Caco-2 (cell line): ENCODE measurements at places on chromosomes 12 and 14. TPM values are rescaled to one million over a fixed set of nuclear protein-coding genes. Genes with fewer than 3 reads are reported as not detected.

Gene CLBA1
- total RNA-seq: 3.0 and 3.2 TPM in 2 replicates

Gene BIN2
- 0.16 and 0.18 TPM in 2 replicates for total RNA-seq

Gene ATP2A2
- 252 and 262 TPM in 2 replicates for total RNA-seq

Gene KRT78
- not detected in 2 replicates for total RNA-seq

Gene KCNC2
- not detected in 2 replicates for total RNA-seq

Gene CMAS
- total RNA-seq: 70.4 and 80.7 TPM in 2 replicates

Gene KCNK13
- not detected in 2 replicates for total RNA-seq

DNA sequence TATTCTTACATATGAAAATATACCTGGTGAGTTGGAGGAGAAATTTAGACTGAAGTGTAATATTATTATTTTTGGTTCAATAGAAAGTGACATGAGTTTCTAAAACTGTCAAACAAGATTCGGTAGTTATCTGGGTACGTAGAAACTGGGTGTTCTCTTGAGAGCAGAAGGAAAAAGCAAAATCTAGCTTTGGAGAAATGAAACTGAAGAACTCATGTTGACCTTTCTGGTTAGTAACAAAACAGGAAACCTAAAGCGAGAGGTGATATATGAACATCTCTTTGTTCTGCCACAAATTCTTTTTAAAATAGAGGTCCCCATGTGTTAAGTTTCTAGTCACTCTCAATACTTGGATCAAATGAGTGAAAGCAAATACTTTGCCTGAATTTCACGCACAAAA, 401.7 kb downstream of the TRHDE start:
- no peak for DNase-seq
- H3K36me3 ChIP-seq: no peaks in the 10 kb centered on the region
- no peaks in the 10 kb centered on the region for H3K4me1 ChIP-seq
- no peak overlapping the region for H3K4me3 ChIP-seq
- H3K27ac ChIP-seq: no peak overlapping the region

DNA sequence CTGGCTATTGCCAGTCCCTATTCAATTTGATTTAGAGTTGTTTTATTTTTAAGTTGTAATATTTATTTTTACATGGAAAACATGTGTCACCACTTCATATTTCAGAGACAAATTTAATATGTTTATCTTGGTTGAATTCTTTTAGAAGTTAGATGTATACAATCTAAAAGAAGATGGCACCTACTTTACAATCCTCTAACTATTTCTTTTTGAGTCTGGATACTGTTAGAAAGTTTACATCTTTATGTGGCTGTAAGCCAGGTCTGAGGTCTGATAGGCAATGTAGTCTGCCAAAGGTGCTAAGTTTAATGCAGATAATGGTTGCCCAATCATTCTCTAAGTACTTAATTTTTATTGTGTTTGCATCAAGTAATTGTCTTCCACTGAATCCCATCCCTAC, 7.2 kb upstream of the LMO3 start:
- no peaks in the 10 kb centered on the region for H3K4me1 ChIP-seq
- no peaks in the 10 kb centered on the region for H3K27me3 ChIP-seq
- H3K27ac ChIP-seq: no peak overlapping the region
- no peaks in the 10 kb centered on the region for H3K36me3 ChIP-seq
- DNase-seq: no peak

GRCh38 chr12:92485351-92486348, 217.1 kb upstream of the PLEKHG7 start:
- no peaks in the 10 kb centered on the region for H3K36me3 ChIP-seq
- H3K4me3 ChIP-seq: no peak overlapping the region
- no peaks in the 10 kb centered on the region for H3K4me1 ChIP-seq
- no peak for DNase-seq

DNA sequence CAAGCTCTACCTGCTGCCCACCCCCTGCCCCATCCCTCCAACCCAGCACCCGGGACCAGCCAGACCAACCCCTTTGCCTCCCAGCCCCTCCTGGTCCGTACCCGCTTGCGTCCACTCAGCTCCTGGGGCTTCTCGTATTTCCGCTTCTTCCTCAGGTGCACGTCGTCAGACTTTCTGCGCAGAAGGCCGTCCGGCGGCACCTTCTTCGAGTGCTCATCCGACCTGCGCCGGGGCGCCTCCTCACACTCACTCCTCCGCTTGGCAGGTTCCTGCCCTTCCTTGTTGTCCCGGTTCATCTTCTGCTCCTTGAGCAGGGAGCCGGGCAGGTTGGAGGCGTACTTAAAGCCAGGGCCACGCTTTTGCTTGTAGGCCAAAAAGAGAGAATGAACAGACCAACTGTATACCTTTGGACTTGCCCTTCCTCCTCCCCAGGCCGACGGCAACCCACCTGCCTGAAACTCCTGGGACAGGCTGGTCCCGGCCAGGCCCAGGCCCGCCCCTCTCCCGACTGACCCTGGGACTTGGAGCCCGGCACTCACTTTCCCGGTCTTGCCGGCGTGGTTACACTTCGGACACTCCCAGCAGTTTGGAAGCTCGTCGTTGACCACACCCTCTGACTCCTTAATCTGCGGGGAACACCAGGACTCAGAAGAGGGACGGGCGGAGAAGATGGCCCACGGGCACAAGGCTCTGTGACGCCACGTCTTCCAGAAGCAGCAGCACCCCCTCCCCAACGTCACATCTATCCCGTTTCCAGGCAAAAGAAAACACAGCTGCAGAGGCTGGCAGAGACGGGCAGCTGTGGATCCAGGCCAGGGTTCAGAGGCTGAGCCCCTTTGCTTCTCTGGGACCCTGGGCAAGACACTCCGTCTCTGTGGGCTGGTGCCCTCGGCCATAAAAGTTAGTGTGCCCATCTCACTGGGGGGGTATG, 44.3 kb downstream of the RNF34 start:
- no peaks in the 10 kb centered on the region for H3K27me3 ChIP-seq
- no peaks in the 10 kb centered on the region for H3K4me1 ChIP-seq
- no peak overlapping the region for H3K4me3 ChIP-seq
- no peak overlapping the region for H3K27ac ChIP-seq
- DNase-seq: no peak

GRCh38 chr12:111275308-111275707, 93.6 kb downstream of the PHETA1 start:
- no peaks in the 10 kb centered on the region for H3K36me3 ChIP-seq
- H3K4me1 ChIP-seq: no peaks in the 10 kb centered on the region
- H3K4me3 ChIP-seq: no peak overlapping the region
- no peak overlapping the region for H3K27ac ChIP-seq
- no peak for DNase-seq

GRCh38 chr14:64990296-64990695, 3.6 kb downstream of the FNTB start:
- DNase-seq: no peak
- no peaks in the 10 kb centered on the region for H3K36me3 ChIP-seq
- no peaks in the 10 kb centered on the region for H3K4me1 ChIP-seq
- no peak overlapping the region for H3K27ac ChIP-seq

GRCh38 chr14:89924268-89924667, 30.3 kb downstream of the EFCAB11 start:
- H3K27ac ChIP-seq: no peak overlapping the region
- H3K4me3 ChIP-seq: no peak overlapping the region
- no peaks in the 10 kb centered on the region for H3K4me1 ChIP-seq
- DNase-seq: no peak
- H3K27me3 ChIP-seq: no peaks in the 10 kb centered on the region

DNA sequence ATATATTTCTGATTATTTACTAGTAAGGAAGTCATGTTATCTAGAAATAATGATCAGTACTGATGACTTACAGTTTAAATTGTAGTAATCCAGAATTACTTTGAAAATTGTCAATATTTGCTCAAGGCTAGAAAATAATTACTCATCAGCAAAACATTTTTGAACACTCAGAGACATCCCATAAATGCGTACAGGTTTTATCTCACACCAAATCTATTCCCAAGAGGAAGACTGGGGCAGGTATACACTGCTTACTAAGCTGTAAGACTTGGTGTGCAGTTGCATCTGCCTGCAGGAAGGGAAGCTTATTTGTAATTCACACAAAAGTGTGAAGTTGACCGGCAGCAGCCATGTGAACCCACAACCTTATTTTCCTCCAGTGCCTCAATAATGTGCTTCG, 146.4 kb downstream of the CCER1 start:
- no peaks in the 10 kb centered on the region for H3K27me3 ChIP-seq
- no peaks in the 10 kb centered on the region for H3K36me3 ChIP-seq
- no peak overlapping the region for H3K4me3 ChIP-seq
- H3K27ac ChIP-seq: no peak overlapping the region
- DNase-seq: no peak

- H3K36me3 ChIP-seq: no peaks in the 10 kb centered on the region
- no peaks in the 10 kb centered on the region for H3K27me3 ChIP-seq
- H3K27ac ChIP-seq: no peak overlapping the region
- no peak for DNase-seq
- no peaks in the 10 kb centered on the region for H3K4me1 ChIP-seq
- H3K4me3 ChIP-seq: no peak overlapping the region
Measured at GRCh38 chr14:53354336-53354735, 201.2 kb upstream of the DDHD1 start.

DNA sequence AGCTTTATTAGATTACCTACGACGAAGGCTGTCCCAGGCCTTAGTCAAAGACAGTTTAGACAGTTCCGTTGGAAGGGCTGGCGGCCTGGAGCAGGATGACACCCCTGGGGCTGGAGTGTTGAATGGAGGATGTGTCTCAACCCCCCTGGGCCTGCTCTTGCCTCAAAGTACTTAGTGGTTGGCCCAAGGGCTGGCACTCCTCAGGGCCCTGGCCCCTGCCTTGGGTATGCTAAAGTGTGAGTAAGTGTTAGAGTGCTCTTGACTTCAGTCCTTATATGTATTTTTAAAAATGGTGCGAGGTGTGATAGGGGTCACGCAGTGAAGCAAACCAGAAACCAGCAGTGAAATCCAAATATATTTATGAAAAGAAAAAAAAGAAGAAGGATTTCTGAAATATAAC, 261.6 kb downstream of the KTN1 start:
- H3K36me3 ChIP-seq: no peaks in the 10 kb centered on the region
- no peak overlapping the region for H3K4me3 ChIP-seq
- DNase-seq: no peak
- H3K27me3 ChIP-seq: no peaks in the 10 kb centered on the region
- H3K4me1 ChIP-seq: no peaks in the 10 kb centered on the region
- H3K27ac ChIP-seq: no peak overlapping the region

DNA sequence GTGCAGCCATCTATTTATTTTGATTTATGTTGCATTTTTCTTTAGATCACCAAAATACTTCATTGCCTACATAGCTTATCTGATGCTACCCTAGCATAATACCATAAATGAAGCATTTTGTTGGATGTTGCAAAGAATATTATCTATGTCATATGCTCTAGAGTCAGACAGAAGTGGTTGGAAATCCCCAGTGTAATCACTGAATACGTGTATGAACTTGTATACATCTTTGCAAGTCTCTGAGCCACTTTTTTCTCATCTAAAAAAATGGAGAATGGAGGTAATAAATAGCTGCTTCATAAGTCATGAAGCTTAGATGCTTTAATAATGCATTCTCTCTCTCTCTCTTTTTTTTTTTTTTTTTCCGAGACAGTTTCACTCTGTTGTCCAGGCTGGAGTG, 18.5 kb downstream of the EVL start:
- H3K27me3 ChIP-seq: no peaks in the 10 kb centered on the region
- no peaks in the 10 kb centered on the region for H3K36me3 ChIP-seq
- DNase-seq: no peak
- no peaks in the 10 kb centered on the region for H3K4me1 ChIP-seq
- H3K27ac ChIP-seq: no peak overlapping the region

GRCh38 chr12:53096089-53096741, 1.3 kb upstream of the IGFBP6 start:
- H3K4me3 ChIP-seq: no peak overlapping the region
- no peaks in the 10 kb centered on the region for H3K36me3 ChIP-seq
- H3K4me1 ChIP-seq: peaks cover 13% of the 10 kb centered on the region
- peak; percentile 9 for DNase-seq
- no peak overlapping the region for H3K27ac ChIP-seq
